ENCODE measurements at places on chromosomes 3 and 15.

- no peak for DNase-seq
Observed at GRCh38 chr3:123397921-123398785, 50.7 kb downstream of the ADCY5 start.

- no peak for DNase-seq
Observed at GRCh38 chr15:41789236-41789635, 15.0 kb downstream of the MAPKBP1 start.

DNA sequence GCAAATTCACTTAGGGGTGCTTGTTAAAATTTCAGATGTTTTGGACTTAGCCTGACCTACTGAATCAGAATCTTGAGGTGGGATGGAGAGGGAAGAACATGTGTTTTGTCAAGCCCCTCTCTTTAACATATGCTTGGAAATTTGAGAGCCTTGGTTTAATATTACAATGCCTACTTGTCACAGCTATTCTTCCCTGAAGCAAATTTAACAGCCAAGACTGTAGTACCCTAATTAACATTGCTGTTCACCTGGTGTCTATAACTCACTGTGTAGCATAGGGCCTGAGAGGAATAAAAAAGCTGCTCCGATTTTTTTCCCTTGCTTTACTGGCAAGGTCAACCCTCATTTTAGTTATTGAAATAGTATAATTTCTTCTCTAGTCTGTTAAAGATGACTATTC, 880.1 kb downstream of the CADM2 start:
- no peak for DNase-seq

- no peak for DNase-seq
Observed at GRCh38 chr3:37989821-37990480, 635 bp upstream of the VILL start.

- DNase-seq = no peak
Observed at GRCh38 chr3:125647318-125648014, 52.2 kb upstream of the OSBPL11 start.

- DNase-seq = no peak
Observed at GRCh38 chr3:174397848-174398247, 461.3 kb upstream of the NAALADL2 start.

GRCh38 chr3:176341963-176342362, 855.3 kb downstream of the TBL1XR1 start:
- no peak for DNase-seq

DNA sequence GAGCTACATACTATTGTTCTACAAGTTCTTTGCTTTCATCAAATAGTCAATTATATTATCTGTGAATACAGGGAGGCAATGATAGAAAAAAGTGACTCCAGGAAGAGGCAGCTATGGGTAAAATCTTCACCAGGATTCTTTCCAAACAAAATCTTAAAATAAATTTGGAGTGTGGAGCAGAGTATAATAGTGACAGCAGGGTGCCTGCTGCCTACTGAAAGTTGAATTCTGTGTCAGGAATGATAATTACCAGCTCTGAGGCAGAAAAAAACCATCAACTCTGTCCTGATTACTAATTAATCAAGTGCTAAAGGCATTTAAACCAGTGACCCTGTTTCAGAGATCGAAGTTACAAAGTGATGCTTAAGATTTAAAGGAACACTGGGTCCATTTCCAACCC, 148.0 kb downstream of the DIPK2A start:
- no peak for DNase-seq

GRCh38 chr3:160124224-160124623, 101.0 kb upstream of the C3orf80 start:
- no peak for DNase-seq
